ENCODE measurements at places on chromosomes 1 and 21.

DNA sequence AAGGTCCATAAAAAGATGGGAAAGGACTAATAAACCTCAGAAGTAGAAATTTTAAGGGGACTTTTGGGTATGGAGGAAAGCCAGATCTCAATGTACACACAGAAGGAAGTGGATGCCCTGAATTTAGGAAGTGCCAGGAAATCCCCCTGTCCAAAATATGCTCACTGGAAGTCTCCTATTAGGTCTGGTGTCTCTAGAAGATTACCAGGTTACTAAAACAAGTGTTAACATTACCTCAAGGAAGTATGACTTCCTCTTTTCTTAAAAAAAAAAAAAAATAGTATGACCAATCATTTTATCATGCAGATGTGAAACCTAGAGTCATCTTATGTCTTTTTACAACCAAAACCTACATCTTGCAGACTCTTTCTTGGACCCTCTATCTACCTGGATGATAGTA is 30.7 kb downstream of the CD58 start:
- no peak for DNase-seq

DNA sequence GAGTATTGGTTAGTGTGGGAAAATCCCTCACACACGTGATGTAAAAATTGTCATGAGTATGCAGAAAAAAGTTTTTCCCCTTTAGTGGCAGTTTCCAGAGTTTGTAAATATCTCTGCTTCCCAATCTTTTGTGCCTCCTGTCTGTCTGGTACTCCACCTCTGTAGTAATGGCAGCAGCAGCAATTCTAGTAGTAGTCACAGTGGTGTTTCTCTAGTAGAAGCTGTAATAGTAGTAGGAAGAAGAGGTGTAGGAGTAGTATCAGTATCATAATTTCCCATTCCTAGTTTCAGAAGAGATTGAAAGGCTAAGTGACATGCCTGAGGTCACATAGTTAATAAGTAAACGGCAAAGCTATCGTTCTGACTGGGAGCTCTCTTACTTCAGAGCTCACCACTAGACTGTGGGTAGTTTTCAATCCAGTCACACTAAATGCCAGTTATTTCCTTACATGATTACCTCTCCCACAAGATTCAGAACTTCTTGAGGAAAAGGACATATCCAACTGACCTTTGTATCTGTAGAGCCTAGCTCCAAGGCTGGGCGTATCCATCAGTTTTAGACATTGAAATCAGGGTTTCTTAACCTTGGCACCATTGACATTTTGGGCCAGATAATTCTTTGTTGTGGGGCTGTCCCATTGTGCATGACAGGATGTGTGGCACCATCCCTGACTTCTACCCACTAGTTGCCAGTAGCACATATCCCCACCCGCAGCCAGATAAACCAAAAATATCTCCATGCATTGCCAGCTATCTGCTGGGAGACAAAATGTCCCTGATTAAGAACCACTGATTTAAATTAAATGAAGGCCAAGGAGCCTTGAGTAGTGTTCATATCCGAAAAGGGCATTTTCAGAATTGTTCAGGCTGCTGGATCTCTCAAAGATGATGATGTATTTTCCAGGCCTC is 135.9 kb downstream of the FGGY start:
- no peak for DNase-seq

- no peak for DNase-seq
Observed at GRCh38 chr1:28779751-28780408, 32.1 kb upstream of the OPRD1 start.

DNA sequence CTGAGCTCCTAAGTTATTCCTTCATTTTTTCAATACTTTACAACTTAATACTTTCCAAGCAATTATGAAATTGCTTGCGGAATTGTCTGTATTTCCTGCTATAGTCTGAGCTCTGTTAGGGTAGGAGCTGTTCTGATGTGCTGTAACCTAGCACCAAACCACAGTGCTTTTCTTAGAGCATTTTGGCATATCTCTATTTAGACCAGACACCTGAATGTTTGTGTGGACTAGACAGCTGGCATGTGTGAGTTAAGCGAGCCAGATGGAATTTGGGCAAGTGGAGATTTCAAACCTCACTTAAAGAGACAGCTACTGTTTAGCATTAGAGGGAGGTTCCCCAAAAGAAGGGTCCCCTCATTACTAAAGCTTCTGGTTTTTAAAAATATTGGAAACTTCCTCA is 106.1 kb downstream of the RWDD3 start:
- DNase-seq: no peak
